ENCODE measurements at places on chromosomes 4 and X.

DNA sequence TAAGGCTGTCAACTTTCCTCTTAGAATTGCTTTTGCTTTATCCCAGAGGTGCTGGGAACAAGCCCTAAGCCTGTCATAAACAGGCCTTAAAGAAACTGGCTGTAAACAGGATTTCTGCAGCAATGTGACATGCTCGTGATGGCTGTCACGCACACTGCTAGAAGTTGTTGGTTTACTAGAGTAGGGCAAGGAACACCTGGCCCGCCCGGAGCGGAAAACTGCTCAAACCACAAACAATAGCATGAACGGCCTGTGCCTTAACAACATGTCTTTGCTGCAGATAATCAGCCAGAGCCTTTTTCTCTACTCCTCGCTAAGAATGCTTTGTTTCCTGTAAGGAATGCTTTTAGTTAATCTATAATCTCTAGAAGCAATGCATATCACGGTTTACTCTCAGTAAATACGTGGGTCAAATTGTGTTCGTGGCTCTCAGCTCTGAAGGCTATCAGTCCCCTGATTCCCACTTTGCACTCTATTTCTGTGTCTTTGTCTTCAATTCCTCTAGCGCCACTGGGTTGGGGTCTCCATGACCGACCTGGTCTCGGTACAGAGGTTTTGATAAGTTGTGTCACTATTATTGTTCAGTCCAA lies 318.3 kb downstream of the GLUD2 start:
- no peak for DNase-seq

DNA sequence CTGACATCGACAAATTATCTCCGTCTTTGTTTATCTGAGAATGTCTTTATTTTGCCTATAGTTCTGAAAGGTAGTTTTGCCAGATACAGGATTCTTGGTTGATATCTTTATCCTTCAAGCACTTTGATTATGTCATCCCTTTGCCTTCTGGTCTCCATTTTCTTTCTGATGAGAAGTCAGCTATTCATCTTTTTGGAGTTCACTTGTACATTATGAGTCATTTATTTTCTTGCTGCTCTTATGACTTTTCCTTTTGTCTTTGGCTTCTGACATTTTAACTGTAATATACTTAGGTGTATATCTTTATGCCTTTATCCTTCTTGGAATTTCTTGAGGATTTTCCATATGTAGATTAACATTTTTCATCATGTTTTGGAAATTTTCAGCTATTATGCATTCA lies 51.4 kb downstream of the SHROOM4 start:
- no peak for DNase-seq

GRCh38 chrX:119181491-119181890 lies 53.9 kb upstream of the KIAA1210 start:
- DNase-seq = no peak

- DNase-seq = no peak
These were observed 146.4 kb downstream of the EDA start for GRCh38 chrX:69762340-69762739.

- DNase-seq = no peak
These were observed 125.0 kb downstream of the TBX22 start for GRCh38 chrX:80139564-80139963.

GRCh38 chr4:7831330-7831729 lies 108.3 kb downstream of the AFAP1 start:
- peak; percentile 74 for DNase-seq
